Activated CD4-positive, alpha-beta T cell treated with anti-CD3 and anti-CD28 coated beads for 24 hours (primary cell): ENCODE measurements at places on chromosomes 16 and 17.

GRCh38 chr17:2571523-2572303 lies 21.7 kb upstream of the PAFAH1B1 start:
- no peak for DNase-seq

GRCh38 chr17:11780621-11781020 lies 182.4 kb downstream of the DNAH9 start:
- DNase-seq = no peak

DNA sequence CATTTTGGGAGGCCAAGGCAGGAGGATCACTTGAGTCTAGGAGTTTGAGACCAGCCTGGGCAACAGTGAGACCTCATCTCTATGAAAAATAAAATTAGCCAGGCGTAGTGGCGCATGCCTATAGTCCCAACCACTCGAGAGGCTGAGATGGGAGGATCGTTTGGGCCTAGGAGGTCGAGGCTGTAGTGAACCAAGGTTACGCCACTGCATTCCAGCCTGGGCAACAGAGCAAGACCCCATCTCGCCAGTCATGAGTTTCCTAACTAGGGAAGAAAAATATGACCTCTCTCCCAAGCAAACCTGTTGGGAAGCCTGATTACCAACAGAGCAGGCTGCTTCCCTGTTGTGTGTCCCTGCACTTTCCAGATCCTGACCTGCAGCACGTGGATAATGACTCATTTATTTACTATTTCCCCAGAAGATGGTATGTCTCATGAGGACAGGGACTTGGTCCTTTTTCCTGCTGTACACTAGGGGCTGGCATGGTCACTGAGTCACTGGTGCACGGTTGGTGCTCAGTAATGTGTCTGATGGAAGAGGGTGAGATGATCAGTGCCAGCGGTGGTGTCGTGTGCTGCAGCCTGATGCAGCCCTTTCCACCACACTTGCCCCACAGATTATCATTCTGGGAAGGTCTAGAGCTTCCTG lies 30.8 kb downstream of the NMT1 start:
- DNase-seq = no peak

GRCh38 chr16:56675685-56676210 lies 6.1 kb downstream of the MT1H start:
- peak; percentile 43 for DNase-seq

GRCh38 chr16:70648606-70649005 lies 2.2 kb downstream of the IL34 start:
- DNase-seq = no peak

GRCh38 chr16:78892951-78893733 lies 707.4 kb downstream of the MAF start:
- DNase-seq = no peak

GRCh38 chr17:44961921-44962350 lies 6.2 kb downstream of the C1QL1 start:
- DNase-seq = no peak

- no peak for DNase-seq
Measured at GRCh38 chr16:87929986-87930385, 6.3 kb downstream of the CA5A start.

- DNase-seq = no peak
Measured at GRCh38 chr16:12348733-12349704, 372.5 kb downstream of the SNX29 start.

DNA sequence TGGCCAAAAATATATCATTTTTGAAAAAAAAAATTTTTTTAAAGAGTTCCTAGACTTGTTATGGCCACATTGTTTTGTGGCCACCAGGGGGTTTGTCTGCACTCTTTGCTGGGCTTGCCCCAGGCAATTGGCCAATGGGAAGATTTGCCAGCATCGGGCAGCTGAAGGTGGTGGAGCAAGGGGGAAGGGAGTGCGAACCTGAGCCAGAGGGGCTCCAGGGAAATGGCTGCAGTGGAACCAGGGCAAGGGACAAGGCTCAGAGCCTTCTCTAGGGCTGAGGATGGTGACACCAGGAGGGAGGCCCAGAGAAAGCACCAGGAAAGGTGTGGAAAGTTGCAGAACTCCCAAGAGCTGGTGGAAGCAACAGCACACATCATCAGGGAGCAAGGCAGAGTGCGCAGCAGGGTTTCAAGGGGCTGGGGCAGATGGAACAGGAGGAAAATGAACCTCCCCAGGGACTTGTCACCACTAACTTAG lies 15.5 kb upstream of the CMIP start:
- no peak for DNase-seq

GRCh38 chr16:57159447-57159846 lies 26.4 kb downstream of the PSME3IP1 start:
- DNase-seq = no peak

- no peak for DNase-seq
Measured at GRCh38 chr16:56686758-56687157, 4.5 kb downstream of the MT1X start.

GRCh38 chr16:29664091-29664921 lies 1.3 kb downstream of the SPN start:
- no peak for DNase-seq

GRCh38 chr16:88883946-88884345 lies 17.5 kb upstream of the PABPN1L start:
- DNase-seq = no peak

DNA sequence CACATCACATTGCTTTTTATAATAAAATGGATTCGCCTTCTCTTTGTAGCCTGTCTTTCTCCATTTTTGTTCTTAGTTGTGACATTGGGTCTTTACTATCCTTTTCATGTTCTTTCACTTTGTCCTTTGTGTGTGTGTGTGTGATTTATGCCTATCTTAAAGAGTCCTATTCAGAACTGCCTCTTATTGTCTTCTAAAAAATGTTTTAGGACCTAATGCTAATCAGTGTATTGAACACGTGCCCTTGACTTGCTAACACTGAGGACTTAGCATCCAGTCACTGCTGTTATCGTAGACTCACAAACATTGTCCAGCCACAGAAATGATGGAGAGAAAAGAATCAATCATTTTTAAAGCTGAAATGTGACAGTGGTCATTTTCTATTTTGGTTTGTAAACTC lies 251.9 kb downstream of the CNTNAP4 start:
- no peak for DNase-seq

DNA sequence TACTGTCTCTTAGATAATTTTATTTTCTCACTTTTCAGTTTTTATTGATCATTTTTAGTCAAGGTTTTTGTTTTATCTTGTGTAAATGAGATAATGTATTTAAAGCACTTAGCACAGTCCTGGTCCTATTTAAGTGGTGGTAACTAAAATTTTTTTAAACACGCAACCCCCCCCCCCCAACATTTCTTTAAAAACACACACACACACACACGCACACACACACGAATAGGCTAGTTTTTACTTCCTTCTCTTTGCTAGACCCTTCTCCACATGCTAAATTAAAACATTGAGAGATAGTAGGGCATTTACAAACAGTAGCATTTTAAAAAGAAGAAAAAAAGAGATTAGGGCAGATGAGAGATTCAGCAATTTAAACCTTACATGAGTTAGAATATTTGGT lies 5.0 kb downstream of the NFATC3 start:
- no peak for DNase-seq

DNA sequence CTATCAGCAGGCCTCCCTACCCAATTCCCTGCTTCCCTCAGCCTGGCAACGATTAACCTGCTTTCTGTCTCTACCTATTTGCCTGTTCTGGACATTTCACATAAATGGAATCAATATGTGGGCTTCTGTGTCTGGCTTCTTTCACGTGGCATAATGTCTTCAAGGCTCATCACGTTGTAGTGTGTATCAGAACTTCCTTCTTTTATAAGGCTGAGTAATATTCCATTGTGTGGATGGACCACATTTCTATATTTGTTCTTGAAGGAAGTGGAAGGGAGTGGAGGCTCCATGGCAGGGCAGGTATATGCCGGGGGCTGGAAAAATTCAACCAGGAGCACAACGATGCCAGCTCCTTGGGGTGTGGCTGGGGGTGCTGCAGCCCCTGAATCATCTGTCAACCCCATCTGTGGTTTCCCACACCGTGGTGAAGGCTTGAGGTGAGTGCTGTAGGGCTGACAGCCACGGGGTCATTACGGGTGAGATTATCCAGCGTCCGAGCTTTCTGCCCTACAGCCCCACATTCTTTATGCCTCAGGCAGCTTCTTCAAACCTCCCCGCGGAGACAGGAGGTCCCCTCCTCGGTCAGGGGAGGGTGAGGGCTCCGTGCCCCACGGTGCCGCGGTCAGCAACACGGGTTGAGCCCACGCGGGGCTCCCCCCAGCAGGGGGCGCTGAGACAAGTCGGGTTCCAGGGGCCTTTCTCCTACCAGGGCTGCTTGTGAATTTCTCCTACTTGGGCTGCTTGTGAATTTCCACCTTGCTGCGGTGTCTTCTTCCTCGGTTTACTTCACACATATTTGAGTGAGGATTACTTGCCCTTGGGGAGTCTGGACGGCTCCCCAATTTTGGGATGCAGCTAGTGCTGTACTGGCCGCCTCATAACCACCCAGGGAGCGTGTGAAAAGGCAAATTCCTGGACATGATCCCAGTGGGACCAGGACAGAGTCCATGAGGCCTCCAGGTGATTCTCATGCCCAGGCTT lies 18.3 kb upstream of the WFIKKN2 start:
- DNase-seq = peak; percentile 40

GRCh38 chr17:28711723-28712031 lies at the start of gene PROCA1:
PROCA1 (minus strand) TSS chr17:28711888; CDS start chr17:28711660, 228 bp downstream.
- DNase-seq = no peak

DNA sequence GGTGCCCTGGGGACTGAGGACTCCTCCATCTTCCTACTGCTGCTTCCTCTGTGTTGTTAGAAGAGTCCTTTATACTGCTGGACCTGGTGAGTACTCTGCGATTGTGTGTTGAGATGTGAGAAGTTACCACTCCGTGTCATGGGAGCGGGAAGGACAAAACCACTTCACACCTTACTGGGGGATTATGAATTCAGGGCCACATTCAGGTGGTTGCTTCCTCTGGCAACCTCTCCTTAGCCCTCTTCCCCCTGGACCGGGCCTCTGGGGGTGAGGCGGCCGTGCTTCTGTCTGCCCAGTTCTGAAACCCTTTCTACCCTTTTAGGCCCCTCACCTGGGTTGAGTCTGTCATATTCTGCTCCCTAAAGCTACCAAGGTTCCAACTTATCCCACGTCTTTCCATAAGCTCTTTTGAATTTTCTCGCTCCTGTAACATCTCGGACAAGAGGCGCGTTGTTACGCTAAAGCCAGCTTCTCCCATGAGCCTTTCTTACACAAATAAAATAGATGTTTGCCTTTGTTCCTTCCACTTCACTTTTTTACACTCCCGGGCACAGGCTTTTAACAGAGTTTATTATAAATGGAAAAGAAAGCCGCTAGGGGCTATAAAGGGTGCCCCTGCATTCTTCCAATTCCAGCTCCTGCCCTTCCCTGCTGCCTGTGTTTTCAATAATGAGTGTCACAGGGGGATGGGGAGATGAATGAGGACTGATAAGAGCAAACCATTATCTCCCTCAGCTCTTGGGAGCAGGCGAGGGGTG lies 20.7 kb upstream of the CDH13 start:
- DNase-seq = no peak

DNA sequence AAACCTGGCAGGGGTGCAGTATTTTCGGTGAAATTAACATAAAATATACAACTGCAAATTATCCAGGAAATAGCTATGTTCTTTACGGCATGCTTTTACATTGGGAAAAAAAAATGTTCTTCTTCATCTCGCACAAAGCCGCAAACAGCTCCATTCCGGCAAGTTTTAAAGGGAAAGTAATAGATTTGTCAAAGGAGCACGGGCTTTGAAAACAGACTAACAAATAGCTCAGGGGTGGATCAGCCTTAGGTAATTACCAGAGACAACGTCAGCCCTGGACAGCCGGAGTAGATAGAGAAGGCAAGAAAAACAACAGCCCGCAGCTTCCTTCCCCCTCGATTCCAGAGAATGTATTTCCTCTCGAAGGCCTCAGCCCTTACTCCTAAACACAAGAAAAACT lies 222.5 kb downstream of the C16orf78 start:
- no peak for DNase-seq

- no peak for DNase-seq
Measured at GRCh38 chr16:75589306-75589705, 23.1 kb downstream of the GABARAPL2 start.

GRCh38 chr17:57548421-57549410 lies 196.4 kb downstream of the CCDC182 start:
- no peak for DNase-seq

GRCh38 chr16:57686577-57686976 lies 8.0 kb upstream of the DRC7 start:
- no peak for DNase-seq

DNA sequence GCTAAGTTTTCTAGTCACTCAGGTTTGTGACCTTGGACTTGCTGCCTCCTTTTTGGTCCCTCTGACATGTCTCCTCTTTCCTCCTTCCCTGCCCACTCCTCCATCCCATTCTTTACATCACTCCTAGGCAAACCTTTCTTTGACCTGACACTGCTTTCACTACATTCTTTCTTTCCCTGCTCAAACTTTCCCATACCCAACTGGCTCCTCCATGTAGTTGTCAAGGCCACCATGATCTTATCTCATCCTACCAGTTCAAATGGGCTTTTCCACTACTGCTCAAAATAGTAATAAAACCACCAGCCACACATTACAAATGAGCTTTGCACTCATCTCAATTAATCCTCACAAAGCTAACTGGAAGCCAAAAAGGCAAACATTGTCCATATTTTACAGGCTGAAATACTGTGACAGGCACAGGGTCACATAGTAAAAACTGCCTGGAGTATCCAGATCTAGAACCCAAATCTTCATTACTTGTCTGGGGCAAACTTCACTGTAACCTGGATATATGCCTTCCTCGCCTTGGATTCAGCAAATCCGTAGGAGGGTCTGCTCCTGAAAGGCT lies 14.4 kb downstream of the MRPS23 start:
- DNase-seq = no peak

- DNase-seq = no peak
Measured at GRCh38 chr17:4144422-4144747, 1.4 kb downstream of the CYB5D2 start.

- DNase-seq = no peak
Measured at GRCh38 chr16:79336437-79337229, 263.9 kb downstream of the MAF start.

DNA sequence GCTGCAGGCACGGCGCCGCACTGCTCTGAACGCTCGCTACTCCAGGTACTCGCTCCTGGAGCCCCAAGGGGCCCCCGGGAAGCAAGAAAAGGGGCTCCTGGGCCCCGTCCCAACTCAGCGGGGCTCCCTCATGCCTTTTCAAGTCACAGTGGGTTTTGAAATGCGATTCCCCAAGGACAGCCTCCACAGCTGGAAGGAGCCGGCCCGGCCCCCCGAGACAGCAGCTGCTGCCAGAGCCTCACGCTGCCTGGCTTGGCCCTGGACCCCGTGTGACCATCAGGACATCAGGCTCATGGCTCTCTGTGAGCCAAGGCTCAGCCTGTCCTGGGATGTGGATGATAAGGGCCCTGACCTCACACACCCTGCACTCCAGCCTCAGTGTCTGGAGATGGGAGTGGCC lies 80.6 kb downstream of the LMF1 start:
- DNase-seq = no peak

- DNase-seq = no peak
Measured at GRCh38 chr17:1289695-1290094, 10.2 kb downstream of the TRARG1 start.

DNA sequence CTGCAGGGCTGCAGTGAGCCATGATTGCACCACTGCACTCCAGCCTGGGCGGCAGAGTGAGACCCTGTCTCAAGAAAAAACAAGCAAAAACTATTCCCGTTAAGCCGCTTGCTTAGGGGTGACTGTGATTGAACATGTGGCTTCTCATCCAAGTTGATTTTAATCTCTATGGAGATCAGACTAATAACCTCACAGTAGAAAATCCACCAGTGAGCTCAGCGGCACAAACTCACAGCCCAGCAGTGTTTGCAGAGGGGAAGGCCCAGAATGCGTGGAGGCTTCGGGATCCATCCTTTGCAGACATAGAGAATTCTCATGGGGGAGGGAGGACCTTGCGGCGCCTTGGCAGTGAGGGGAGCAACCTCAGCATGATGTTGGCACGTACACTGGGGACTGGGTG lies 7.4 kb downstream of the BANP start:
- no peak for DNase-seq

- DNase-seq = no peak
Measured at GRCh38 chr16:50741225-50741780, 583 bp upstream of the CYLD start.
